ENCODE measurements at places on chromosomes 2 and 18.

- DNase-seq, result no peak
Measured at GRCh38 chr2:33011941-33012340, 65.2 kb downstream of the LTBP1 start.

- DNase-seq, result peak; percentile 24
Measured at GRCh38 chr2:69385443-69386151, 1.4 kb downstream of the GFPT1 start.

DNA sequence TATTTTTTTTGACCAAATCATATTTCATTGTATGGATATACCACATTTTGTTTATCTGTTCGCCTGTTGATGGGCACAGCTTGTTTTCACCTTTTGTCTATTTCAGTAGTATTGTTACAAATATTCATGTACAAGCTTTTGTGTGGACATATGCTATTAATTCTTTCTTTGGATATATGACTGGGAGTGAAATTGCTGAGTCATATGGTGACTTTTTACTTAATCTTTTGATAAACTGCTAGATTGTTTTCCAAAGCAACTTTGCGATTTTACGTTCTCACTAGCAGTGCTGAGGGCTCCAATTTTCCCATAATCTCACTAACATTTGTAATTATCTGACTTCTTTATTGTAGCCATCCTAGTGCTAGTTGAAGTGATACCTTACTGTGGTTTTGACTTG lies 112.4 kb downstream of the CD8B2 start:
- DNase-seq, result no peak

- no peak for DNase-seq
Measured at GRCh38 chr2:175022923-175023322, 17.7 kb upstream of the CHN1 start.

DNA sequence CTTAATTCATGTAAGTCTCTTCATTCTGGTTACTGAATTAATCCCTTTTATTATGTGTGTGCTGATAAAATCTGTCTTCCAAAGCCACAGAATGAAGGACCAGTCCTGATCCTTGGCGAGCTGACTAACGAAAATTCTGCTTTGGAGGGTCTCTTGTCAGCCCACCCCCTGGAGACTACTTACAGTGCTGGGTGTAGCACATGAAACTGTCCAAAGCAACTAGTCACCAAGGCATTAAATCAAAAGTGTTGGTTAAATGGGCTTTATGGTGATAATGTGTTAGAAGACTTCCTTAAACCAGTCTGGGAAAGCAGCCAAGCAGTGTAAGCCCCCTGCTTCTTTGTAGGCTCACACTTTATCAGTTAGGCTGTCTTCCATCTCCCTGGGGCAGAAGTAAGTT lies 420.2 kb downstream of the SUCLG1 start:
- no peak for DNase-seq

GRCh38 chr2:29810956-29811355 lies 110.4 kb downstream of the ALK start:
- no peak for DNase-seq

DNA sequence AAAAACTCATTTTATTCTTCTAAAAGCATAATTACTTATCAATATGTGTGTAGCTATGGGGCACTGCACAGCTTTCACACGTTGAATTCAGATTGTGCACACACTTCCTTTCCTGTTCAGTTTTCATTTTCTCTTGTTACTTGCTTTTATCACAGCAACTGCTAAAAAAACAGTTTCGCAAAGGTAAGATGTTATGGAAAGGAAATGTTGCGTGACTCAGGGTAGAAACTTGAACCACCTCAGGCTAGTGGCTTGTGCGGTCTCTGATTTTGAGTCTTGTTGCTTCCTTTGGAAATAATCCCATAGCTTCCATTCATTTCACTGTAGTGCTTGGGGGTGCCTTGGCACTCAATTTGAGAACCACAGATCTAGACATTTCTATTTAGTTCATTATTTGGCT lies 171.9 kb downstream of the FMNL2 start:
- no peak for DNase-seq

All from NB4 (cell line).